KBM-7 (cell line): ENCODE measurements at places on chromosomes 2 and 18.
A peak's percentile ranks its signal among the peaks of the same experiment; 100 is the strongest.

- DNase-seq, result no peak
Observed at GRCh38 chr2:129752176-129752575, 227.3 kb upstream of the RAB6C start.

DNA sequence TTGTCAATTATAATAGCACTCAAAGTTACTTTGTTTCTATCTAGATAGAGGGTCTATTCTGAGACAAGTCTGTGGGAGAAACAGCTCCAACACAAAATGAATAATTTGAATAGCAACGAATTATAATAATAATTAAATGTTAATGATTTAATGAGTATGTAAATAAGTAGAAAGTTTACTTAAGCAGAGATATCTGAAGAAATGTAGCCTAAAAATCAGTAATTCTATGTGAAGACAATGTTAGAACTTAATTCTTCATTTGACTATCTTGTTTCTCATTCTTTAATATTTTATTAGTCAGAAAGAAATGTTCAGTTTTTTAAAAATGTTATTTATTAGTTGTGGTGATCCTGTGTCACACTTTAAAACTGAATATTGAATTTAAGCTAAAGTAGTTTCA, 161.2 kb downstream of the PLEKHA3 start:
- no peak for DNase-seq

DNA sequence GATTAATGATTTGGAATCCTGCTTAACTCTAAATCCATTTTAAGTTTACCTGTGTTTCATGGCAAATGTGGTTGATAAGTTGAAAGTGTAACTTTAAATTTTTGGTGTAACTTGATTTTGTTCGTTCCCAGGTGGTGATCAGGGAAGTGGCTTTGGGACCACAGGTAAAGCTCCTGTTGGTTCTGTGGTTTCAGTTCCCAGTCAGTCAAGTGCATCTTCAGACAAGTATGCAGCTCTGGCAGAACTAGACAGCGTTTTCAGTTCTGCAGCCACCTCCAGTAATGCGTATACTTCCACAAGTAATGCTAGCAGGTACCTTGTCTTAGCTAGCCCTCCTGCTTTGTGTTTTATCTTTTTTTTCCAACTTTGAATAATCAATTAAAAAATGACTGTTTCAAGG, 62.8 kb downstream of the AGFG1 start:
- DNase-seq, result no peak

GRCh38 chr2:117359266-117359914, 455.1 kb upstream of the DDX18 start:
- no peak for DNase-seq

DNA sequence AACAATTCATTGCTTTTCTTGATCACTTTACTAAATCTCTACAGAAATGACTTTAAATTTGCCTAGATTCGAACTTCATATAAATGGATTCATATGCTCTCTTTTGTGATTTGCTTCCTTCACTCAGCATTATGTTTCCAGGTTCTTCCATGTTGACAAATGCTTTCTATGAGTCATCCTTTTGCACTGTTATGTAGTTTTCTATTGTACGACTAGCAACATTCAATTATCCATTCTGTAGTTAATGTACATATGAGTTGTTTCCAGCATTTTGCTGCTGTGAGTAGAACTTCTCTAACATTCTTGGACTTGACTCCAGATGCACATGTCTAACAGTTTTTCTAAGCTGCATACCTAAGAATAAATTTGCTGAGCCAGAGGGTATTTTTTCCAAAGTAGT, 66.5 kb upstream of the NEUROD1 start:
- DNase-seq, result no peak

DNA sequence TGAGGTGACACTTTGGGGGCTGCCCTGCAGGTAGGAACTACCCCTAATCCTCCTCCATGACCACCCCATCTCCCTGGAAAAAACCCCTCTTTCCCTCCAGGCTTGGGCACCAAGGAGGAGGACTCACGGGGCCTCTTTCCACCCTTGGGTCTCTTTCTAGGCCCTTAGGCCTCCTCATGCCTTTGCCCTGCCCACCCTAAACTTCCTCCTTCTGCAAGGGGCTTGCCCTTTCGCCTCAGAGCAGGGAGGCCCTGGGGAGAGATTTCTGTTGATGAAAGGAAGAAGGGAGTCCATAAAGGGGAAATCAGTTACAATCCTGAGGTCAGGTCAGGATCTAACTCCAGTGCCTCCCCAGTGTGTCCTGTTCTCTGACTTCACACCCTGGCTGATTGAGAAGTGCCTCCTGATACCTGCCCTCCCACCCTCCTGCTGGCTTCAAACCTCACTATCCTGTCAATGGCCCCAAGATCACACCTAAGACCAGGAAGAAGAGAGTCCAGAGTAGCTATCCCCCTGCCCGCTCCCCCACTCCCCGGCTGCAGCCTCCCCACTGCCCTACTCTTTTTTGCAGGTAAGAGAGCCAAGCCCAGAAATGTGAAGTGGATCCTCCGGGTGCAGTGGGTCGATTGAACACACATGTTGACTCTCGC, 16.7 kb upstream of the TNS1 start:
- DNase-seq, result peak; percentile 73

DNA sequence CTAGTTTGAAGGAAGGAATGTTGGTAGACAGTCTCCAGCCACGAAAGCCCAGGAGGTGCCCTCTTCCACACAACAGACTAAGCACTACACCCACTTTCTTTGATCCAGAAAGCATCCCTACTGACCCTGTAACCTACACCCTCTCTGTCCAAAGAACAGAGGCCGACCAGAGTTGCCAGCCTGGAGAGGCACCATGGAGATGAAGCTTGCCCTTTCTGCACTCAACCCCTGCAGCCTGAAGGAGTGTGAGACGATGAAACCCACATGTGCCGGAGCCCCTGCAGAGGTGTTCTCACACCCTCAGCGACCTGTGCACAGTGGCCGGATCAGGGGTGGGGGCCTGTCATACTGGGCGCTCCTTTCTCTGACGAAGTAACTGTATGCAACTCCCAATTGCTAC, 136.3 kb downstream of the ZNF516 start:
- DNase-seq, result no peak

- no peak for DNase-seq
Observed at GRCh38 chr2:205370726-205371125, 311.6 kb upstream of the NRP2 start.

DNA sequence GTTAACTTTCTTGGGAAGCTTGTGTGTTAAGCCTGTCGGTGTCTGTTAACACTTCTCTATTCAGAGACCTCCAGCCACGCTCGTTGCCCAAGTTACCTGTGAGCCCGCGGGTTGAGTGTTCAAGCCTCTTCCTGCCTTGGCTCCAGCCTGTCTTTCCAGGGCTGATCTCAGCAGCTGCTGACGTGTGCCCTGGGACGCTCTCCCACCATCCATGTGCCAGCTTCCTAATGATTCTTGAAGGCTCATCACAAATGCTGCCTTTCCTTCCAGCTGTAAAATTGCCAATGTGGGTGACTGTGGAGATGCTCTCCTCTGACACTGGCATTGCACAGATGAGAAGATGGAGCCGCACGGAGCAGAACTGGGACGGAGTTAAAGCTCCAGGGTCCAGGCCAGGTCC, 6.1 kb downstream of the RNF144A start:
- no peak for DNase-seq
